Right lung (tissue), 10 donors: ENCODE measurements at places on chromosomes 12 and 14. TPM values are rescaled to one million over a fixed set of nuclear protein-coding genes. Genes with fewer than 3 reads are reported as not detected.

DNA sequence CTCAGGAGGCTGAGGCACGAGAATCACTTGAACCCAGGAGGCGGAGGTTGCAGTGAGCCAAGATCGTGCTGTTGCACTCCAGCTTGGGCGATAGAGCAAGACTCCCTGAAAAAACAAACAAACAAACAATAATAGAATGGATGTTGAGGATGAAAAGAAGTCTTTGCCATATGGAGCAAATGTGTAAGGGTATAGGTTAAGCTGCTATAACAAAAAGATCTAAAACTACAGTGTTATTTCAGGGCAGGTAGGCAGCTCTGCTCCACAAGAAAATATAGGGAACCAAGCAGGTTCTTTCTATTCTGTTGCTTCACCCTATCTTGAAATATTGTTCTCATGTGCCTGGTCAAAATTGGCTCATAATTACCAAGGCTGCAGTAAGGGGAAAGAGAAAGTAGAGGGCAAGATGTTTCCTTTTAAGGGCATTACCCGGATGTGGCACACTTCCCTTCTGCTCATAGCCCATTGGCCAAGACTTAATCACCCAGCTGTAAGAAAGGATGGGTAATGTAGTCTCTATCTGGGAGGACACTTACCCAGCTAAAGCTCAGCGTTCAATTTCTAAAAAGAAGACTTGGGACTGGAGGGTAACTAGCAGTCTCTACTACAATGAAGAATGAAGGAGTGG is 23.5 kb downstream of the SDSL start:
- DNase-seq, result no peak

- DNase-seq, result no peak
Measured at GRCh38 chr12:110050927-110051326, 2.6 kb upstream of the C12orf76 start.

- DNase-seq, result no peak
Measured at GRCh38 chr12:83335748-83336147, 649.0 kb downstream of the TMTC2 start.

DNA sequence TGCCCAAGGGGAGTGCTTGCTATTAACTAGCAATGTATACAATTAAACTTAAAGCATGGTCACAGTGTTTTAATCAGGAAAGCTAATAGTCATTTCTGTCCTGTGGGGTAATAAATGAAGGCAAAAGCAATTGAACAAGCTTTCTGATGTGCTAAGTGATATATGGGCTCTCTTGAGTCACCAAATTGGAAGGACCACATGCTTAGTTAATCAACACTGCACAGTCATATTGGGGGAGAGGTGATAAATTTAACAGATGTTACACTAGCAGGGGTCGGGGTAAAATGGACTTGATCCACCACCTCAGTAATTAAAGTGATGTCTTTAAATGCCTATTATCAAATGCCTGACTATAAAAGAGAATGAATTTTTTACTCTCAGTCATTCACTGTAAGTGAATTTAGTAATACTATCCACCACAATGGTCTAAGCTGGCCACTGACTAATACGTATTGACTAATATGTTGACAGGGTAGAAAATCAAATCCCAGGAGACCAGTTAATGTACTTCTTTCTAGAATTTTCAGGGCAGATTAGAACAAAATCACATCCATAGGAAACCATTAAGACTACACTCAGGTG is 736.3 kb downstream of the RPS29 start:
- no peak for DNase-seq

- DNase-seq, result no peak
Measured at GRCh38 chr12:10802587-10802986, at the start of gene TAS2R7. Gene TAS2R7 (minus strand): TSS chr12:10802627. CDS start chr12:10802570, 57 bp downstream.

DNA sequence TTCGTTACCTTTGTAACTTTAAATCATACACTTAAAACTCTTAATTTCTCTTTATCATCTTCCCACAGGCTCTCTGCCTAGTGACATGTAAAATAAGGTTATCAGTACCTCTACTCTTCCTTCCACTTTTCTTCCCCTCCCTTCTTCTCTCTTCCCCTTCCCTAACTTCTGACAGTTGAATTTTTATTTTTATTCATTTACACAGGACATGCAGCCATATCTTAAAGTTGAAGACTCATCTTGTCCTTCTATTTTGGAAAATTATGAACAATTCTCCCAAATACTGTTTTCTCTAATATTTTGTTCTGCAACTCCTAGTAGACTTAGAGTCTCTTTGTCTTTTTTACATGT is 263.9 kb downstream of the FBXL14 start:
- DNase-seq, result no peak

DNA sequence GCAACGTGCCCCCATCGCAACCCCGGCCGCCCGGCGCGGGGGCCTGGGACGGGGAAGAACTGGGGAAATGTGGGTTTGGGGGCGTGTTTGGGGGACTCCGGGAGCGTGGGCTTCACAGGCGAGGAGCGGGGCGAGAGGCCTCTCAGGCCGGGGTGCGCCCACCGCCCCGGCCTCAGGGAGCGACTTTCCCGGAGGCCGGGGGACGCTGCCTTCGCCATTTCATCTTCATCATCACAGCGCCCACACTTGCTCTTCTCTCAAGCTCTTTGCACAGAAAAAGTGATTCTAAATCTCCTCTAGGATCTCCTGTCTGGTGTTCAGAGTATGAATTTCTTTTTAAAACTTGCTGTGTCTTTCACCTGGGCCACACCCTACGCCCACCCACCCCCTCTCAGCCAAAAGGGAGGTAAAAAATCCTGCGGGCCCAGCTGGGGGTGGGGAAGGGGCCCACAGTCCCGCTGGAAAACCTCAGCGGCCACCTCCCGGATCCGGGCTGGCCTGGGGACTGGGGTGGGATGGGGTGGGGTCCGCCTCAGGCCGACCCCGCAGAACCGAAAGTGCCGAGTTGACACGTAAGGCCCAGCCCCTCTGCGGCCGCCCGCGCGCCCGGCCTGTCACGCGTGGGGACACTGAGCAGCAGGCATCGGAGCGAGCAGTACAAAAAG is 7.4 kb downstream of the CDKN1B start:
- no peak for DNase-seq

DNA sequence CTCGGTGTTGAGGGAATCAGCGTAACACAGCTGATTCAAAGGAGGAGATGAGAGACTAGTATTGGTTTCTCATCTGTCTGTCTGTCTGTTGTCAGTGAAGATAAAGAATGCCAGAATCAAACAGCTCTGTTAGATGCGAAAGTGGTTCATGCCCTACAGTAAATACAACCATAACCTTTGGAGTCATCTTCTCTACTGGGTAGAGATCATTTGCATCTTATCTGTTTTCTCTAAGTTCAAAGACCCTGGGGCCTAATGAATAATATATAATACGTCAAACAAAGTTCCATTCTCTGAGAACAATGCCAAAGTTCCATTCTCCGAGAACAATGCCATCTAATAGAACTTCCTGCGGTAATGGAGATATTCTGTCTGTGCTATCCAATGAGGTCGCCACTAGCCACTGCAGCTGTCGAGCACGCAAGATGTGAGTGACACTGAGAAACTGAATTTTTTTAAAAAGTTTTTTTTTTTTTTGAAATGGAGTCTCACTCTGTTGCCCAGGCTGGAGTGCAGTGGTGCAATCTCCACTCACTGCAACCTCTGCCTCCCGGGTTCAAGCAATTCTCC is 6.6 kb downstream of the IL31 start:
- DNase-seq, result no peak

GRCh38 chr14:24063263-24063836 is 8.0 kb upstream of the CPNE6 start:
- DNase-seq, result no peak

DNA sequence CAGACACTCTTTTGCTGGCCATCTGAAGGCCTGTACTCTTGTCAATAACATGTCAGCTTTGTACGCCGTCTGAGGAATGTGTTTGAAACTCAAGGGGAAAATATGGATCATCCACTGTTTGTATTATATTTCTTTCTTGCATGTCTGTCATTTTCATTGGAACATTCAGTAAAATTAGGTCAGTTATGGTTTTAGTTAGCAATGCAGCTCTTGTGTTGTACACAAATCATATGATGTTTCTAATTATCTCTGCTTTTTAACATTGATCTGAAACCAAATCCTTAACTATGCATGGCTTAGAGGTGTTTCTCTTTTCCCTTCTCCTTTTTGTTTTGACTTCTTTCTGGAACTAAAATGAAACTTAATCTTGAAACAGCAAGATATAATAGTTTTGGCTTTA is 333.6 kb upstream of the PRICKLE1 start:
- no peak for DNase-seq

IL22 gene
- polyA plus RNA-seq, result not detected

SDSL gene
- 3.6 TPM for polyA plus RNA-seq

TSPAN19 gene
- 0.38 TPM for polyA plus RNA-seq

CPNE6 gene
- polyA plus RNA-seq, result not detected

RERGL gene
- 0.76 TPM for polyA plus RNA-seq

CNTN1 gene
- polyA plus RNA-seq, result 39.5 TPM

PLD4 gene
- polyA plus RNA-seq, result 3.1 TPM
